ENCODE measurements at places on chromosomes 1 and 21.

DNA sequence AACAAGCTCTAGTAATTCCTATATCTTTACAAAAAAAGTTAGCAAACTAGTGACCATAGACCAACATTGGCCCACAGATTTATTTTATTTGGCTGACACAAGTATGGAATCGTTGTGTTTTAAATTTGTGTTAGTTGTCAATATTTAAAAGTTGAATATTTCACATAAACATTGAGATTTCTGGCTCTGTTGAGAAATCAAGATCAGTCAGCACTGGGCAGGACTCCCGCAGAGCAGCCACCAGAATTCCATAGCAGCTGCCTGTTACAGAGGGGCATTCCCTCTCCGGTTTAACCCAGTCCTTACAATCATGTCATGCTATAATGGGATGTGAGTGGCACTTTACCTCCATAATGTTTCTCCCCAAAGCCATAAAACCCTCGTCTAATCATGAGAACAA lies 79.2 kb upstream of the NRIP1 start:
- DNase-seq = no peak

GRCh38 chr1:84148758-84149157 lies 4.7 kb downstream of the PRKACB start:
- no peak for DNase-seq

GRCh38 chr1:2343023-2343935 lies 48.1 kb downstream of the MORN1 start:
- DNase-seq = no peak

DNA sequence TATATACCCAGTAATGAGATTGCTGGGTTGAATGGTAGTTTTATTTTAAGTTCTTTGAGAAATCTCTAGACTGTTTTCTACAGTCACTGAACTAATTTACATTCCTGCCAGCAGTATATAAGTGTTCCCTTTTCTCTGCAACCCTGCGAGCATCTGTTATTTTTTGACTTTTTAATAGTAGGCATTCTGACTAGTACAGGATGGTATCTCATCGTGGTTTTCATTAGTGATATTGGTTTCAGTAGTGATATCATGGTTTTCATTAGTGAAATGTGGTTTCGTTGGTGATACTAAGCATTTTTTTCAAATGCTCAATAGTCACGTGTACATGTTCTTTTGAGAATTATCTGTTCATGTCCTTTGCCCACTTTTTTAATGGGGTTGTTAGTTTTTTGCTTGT lies 316.8 kb downstream of the PTBP2 start:
- DNase-seq = no peak

GRCh38 chr1:44801491-44802305 lies 1.5 kb downstream of the PLK3 start:
- peak; percentile 49 for DNase-seq

DNA sequence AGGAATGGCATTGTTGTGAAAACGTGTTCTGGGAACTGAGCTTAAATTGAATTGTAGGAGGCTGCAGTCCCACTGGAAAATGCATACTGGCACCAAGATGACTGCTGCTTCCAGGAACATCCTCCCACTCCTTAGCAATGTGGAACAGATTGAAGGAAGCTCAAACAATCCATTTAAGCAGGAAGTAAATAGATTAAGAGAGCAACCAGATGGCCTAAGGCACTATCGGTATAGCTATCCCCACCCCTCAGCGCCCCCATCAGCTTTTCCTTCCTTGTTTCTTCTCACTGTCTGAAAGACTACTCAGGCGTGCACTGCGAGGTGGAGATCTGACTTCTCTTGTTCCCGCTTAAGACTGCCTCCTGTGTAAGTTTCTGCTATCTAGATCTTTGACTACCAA lies 4.0 kb upstream of the IFI16 start:
- DNase-seq = no peak

DNA sequence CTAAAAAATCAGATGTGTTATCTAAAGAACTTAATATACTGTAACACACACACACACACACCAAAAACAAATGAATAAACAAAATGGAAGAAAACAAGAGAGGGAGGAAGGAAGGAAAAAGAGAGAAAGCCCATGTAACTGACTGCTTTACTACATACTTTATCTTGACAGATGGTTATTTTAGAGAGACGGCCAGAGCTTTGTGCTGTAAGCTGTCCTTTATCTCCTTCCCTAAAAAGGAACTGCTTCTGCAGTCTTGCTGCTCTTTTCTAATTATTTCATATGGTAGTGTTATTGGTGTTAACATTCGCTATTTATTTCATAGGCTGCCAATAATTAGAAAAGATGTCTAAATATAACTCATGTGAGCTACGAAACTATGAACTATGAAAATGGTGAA lies 1384.6 kb downstream of the MRPL39 start:
- no peak for DNase-seq

DNA sequence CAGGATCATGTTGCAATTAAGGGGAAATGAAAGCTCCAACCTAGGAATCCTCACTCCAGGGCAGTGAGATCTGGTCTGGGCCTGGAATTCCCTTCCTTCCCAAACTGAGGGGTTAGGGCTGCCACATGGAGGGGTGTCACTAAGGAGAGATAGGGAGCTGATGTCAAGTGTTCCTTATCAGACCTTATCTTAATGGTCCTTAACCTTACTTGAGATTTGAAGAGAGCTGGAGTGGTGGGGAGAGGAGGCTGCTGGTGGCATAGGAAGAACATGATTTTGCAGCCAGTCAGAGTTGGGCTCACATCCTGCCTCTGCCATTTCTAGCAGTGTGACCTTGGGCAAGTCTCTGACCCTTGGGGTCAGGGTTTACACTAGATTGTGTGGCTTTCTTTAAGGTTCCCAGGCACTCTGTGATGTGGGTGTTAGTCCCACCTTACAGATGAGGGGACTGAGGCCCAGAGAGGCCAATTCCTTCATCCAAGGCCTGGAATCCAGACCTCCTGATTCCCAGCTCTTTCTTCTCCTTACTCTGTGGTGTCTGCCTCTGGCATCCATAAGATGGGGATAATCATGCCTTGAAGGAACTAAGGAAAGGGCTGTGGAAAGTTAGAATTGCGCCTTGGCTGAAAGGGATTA lies 56.3 kb upstream of the SYNC start:
- no peak for DNase-seq

GRCh38 chr1:87224201-87224600 lies 104.5 kb upstream of the LMO4 start:
- no peak for DNase-seq

DNA sequence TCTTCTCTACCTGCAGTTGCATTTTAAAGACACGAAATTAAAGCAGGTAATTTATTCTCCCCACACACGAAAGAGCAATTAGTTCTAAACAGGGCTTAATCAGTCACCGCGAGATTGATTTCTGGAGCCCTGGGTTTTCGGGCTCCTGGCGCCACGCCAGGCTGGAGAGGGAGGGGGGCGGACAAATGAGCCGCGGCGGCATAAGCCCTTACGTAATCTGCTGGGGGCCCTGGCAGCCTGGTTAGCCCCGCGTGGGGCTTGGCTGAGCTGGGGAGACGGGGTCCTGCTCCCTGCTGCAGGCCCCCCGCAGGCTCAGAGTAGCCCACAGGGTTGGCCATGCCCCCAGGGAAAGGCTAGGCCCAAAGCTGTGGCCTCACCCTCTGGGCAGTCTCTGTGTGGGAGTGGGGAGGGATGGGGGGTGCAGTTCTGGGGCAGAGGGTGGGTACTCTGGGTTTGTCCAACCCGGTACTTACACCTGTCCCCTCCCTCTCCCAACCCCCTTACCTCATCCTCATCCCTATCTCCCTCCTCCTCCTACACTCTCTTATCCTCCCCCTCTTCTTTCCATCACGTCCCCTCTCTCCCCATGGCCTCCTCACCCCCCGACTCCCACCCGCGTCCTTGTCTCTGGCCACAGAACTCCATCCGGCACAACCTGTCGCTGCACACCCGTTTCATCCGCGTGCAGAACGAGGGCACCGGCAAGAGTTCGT lies 19.9 kb downstream of the FOXO6 start:
- DNase-seq = peak; percentile 82

DNA sequence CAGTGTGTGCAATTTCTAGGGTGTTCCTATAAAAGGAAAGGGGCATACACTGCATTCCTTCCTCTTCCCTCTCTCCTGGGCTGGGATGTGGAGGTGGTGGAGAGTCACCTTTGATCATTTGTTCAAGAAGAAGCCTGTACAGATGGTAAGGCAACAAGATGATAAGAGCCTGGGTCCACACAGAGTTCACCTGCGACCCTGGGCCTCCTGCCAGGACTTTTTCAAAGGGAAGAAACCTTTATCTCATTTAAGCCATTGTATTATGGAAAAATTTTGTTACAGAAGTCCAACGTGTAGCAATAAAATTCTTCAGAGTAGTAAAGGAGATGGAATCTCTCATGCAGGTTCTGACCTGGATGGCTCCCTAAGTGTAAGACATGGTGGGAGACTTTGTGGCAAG lies 189.1 kb downstream of the MIS18A start:
- DNase-seq = no peak

- no peak for DNase-seq
Measured at GRCh38 chr1:152517237-152517811, 3.0 kb downstream of the CRCT1 start.
